ENCODE measurements at places on chromosomes 1 and 21.

GRCh38 chr1:197825541-197825940 is 50.3 kb upstream of the DENND1B start:
- no peak for DNase-seq

DNA sequence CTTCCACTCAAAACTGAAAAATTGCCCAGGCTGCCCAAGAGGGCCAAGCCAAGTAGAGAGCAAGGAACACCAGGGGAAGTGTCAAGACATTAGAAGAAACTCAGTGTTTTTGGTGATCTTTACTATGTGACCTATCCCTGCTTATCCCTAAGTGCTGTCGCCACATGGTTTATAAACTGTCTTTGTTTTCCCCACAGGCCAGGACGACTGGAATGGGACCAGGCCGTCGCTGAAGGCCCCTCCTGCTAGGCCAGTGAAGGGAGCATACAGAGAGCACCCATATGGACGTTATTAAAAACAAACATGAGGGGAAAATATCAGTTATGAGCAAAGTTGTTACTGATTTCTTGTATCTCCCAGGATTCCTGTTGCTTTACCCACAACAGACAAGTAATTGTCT is 28.7 kb downstream of the KHDRBS1 start:
- no peak for DNase-seq

DNA sequence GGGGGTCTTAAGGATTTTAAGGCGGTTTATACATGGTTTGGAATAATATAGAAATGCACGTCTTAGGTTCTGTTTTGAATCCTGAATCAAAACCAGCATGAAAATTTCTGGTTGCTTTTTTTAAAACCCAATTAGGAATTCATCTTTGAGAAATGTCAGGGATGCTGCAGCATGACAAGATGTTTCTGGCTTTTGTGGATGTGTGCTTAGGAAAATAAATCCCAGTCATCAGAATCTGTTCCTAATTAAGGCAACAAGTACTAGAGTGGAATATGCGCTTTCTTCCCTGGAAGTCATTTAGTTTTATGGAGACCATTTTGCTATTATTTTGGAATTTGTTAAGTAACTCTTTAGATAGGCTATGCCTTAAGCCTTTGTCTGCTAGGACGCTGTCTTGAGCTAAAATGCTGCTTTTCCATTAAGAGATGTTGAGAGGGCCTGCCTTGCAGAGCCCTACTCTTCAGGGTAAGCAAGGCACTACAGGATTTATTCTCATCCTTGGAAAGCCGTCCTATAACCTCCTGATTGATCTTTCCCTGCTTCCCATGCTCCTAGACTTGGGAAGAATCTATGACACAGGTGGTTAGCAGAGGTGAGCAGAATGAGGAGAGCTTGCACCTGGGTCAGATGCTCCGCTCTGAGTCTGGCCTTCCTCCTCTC is 332.8 kb downstream of the DISC1 start:
- DNase-seq, result no peak

DNA sequence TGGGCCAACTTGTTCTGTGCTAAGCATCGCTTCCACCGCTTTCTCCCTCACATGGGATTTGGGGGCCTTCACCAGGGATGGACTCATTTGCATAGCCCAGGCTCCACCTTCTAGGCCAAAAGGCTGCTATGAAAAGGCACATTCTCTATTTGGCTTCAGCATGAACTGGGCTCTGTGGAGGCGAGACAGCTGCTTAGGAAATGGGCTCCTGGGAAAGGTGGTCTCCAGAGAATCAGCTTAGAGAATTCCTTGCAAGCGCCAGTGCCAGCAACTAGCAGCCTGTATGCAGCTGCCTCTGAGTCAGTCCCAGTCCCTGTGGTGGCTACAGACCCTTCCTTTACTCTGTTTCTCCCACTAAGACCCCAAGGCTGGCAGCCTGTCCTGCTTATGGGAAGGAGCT is 214.5 kb downstream of the HIVEP3 start:
- no peak for DNase-seq

GRCh38 chr1:51294566-51295184 is 35.7 kb downstream of the TTC39A start:
- DNase-seq, result no peak

GRCh38 chr1:186057086-186057485 is 318.0 kb downstream of the TPR start:
- DNase-seq, result no peak

DNA sequence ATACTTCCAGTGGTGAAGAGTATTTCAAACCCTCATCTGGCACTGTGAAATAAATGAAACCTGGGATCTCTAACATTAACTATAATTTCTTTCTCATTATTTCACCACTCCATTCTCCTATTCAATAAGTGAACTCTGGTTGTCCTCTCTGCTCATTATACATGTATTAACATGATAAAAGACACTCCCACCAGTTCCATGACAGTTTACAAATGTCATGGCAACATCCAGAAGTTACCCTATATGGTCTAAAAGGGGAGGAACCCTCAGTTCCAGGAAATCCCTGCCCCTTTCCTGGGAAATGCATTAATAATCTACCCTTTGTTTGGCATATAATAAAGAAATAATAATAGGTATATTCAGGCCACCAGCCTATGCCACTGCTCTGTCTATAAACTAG is 62.7 kb upstream of the BRINP3 start:
- no peak for DNase-seq

GRCh38 chr1:83960669-83961277 is 38.2 kb downstream of the TTLL7 start:
- DNase-seq, result no peak

GRCh38 chr1:116345011-116345410 is 28.0 kb upstream of the ATP1A1 start:
- no peak for DNase-seq

- no peak for DNase-seq
Measured at GRCh38 chr1:32289256-32289655, 2.6 kb upstream of the HDAC1 start.

Measured in activated CD4-positive, alpha-beta T cell treated with anti-CD3 and anti-CD28 coated beads for 48 hours (primary cell).